ENCODE measurements at places on chromosomes 4 and X.

DNA sequence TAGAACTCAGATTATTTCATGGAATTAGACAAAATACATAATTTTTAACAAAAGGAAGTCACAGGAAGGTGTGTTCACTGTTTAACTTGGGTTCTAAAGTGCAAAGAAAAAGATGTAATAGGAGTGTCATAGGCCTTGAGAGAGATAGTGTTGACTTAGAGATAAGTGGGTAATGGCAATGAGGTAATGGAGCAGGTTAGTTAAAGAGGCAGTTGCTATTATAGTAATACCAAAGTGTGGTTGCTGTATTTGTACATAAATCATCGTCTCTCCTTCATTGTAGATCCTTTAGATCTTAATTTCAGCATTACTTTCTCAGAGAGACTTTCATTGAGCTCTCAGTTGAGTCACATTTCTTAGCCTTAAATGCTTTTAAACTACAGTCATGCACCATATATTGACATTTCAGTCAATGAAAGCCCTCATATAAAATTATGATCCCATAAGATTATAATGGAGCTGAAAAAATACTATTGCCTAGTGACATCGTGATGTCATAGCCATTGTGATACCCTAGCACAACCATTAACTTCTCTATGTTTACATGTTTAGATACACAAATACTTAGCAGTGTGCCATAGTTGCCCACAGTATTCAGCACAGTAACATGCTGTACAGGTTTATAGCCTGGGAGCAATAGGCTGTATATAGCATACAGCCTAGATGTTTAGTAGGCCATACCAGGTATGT, 245.4 kb downstream of the ADGRL3 start:
- no peak for DNase-seq

DNA sequence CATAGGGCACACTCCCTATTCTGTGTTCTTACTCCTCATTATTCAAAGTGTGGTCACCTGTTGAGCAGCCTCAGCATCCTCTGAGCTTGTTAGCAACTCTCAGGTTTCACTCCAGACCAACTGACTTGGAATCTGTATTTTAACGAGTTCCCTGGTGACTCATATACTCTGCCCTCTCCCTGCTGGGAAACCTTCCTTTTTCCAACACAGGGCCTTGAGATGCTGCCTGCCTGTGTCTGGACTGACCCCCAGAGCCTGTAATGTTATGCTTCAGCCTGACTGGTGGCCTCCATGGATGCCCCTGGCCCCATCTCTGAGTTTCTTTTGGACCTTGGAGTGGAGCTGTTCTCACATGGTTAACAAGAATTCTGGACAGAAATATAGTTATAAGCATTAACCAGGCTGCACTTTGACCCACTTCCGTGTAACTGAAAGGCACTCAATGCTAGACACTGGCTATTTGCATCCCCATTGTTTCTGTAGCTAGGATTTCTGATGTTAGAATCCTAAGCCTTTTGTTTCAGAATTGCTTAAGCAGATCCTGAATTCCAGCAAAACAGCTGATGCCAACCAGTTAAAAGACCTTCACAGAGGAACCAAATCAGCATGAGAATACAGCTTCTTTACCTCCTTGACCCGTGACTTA, 262.6 kb downstream of the STIM2 start:
- DNase-seq = no peak

DNA sequence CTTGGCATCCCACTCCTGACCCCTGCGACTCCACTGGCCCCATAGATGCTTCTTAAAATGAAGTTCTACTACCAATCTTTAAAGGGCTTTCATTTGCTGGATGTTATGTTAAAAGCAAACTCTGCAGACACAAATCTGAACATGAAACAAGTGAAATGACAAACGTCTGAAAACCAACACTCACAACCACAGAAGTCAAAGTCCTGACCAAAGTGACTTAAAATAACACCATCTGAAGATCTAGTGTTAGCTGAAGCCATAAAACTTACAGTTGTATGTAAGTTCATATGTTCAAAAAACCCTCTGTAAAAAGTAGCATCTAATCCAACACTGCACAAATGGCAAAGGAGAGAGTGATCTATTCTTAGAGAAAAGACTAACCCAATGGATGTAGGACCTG, 178.7 kb downstream of the SH3KBP1 start:
- no peak for DNase-seq

DNA sequence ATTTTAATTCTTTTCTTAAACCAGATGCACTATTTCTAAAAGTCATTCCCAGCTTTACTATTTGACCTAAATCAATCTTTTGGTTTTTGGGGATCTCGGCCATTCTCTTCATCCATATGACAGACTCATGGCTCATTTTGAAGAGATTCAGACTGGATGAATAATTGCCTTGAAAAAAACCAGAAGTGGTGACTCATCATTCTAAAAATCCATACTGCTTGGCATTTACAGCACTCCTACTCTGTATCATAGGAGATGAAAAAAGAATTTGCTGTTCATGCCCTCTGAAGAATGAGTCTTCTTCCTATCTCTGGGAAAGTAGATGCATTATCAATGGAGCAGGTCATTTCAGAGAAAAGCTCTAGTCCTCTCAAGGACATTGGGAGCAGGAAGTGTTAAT, 220.5 kb upstream of the RPS6KA3 start:
- DNase-seq = no peak

DNA sequence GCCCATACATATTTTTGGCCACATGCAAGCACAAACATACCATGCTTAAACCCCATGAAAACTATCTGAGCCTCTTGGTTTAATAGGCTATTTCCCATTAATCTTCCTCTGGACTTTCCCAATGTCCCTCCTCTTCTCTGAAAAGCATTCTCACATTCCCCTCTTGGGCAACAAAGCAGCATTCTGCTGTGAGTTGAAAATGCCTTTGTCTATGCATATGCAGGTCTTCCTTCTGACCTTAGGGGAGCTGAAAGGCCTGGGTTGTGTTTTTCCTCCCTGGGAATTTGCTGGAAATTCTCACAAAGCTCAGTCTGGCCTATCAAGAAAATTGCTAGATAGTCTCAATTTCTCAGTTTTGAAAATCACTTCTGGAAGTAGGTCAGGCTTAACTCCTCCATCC, 4.2 kb downstream of the VSIG4 start:
- no peak for DNase-seq

DNA sequence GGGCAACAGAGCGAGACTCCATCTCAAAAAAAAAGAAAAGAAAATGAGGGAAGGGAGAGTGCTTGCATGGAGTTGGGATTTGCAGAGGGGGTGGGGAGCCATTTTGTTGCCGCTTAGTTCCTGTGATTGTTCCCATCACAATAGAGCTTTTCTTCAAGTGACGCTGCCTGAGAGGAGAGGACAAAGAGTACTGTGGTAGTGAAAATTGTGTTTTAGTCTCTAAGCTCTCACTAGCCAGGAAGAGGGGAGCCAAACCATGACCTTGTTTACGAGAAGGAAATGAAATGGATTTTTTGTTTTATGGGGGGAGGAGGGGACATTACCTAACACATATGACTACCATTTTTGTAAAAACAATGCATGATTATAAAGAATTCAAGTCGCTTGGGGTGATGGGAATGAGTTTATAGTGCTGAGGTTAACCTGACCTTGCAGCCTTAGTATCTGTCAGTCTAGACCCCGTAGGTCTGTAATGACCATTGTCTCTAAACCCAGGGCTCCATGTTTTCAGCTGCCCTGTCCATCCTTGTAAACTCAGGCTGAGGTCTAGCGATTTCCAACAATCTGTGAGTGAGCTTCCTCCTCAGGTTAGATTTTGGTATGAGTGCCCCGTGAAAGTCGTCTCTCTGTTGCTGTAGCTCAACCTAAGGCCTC, 18.8 kb downstream of the SRD5A3 start:
- DNase-seq = no peak

GRCh38 chr4:176979416-176979815, 186.7 kb upstream of the VEGFC start:
- no peak for DNase-seq

DNA sequence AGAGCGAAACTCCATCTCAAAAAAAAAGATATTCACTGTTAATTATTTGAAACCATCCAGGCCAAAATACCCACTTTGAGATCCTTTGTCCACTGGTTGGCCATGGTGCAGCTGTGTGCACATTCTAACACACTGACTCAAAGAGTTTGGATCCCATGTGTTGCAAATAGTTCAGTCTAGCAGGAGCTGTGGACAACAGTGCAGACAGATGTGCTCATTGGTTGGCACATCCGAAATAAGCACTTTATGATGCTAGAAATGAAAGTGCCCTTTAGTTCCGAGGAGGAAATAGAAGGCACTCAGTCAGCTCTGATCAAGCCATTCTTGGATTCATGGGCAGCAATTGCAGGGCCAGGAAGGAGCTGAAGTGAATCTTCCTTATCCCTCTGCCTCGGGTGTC, 63.0 kb upstream of the TMEM150C start:
- DNase-seq = no peak

GRCh38 chr4:48270951-48271473, 1.4 kb upstream of the TEC start:
- DNase-seq = no peak

DNA sequence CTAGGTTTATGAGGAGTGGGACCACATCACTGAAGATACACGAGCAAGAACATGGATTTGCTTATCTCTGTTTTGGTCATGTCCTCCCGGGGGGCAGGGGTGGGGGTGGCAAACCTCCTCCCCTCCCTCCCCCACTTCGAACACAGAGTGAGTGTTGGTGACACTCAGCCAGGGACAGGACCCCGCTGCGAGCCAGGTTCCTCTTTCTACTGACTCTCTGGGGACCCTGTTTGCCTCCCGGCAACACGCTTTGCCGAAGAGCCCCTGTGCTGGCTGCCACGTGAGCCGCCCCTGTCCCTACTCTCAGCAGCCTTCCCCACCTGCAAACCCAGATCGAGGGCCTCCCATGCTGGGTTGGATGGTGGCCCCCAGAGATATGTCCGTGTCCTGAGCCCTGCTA, 34.7 kb downstream of the P2RY8 start:
- no peak for DNase-seq

- no peak for DNase-seq
Measured at GRCh38 chrX:781224-782204, 150.9 kb downstream of the SHOX start.

DNA sequence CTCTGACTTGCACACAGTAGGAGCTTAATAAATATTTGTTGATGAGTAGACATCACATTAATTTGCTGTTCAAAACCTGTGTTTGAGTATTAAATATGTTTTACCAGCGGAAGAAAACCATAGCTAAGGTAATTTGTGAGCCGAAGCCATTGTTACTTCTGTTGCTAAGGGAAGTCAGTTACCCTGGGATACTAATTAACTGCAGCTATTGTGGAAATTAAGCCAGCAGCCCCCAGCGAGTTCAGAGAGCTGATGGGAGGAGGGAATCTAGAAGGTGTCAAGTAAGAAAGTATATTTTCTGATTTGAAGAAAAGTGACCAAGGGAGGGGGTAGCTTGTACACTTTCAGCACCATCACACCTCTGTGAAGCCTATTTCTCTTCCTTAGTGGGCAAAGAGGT, 76.7 kb upstream of the IGSF1 start:
- DNase-seq = no peak

DNA sequence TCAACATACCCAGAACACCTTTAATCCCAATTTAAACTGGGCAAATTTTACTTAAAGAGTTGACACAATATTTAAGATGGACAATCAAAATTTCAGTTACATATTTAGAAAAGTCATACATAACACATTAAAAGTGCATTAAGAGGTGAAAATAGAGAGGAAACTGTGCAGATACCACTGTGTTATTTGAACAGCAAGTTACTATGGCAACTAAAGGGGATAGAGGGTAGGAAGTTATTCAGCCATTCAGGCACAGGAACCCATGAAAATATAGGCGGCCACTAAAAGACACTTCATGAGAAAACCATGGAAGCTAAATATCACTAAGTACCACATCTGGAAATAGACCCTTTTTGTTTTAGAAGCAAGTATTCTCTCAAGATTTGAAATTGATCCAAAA, 75.1 kb downstream of the PDGFC start:
- no peak for DNase-seq

DNA sequence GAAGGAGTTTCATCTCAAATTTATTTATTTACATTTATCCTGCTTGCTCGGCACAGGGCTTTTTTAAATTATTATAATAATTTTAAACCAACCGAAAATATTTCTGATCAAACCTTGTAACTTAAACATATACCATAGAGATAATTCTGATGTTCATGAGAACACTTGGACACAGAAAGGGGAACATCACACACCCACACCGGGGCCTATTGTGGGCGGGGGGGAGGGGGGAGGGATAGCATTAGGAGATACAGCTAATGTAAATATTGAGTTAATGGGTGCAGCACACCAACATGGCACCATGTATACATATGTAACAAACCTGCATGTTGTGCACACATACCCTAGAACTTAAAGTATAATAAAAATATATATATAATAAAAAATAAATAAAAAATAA, 2.9 kb downstream of the ANXA5 start:
- DNase-seq = no peak

GRCh38 chr4:183422962-183423631, 21.3 kb upstream of the CDKN2AIP start:
- DNase-seq = no peak

- DNase-seq = no peak
Measured at GRCh38 chrX:17262123-17262522, 112.9 kb upstream of the NHS start.

DNA sequence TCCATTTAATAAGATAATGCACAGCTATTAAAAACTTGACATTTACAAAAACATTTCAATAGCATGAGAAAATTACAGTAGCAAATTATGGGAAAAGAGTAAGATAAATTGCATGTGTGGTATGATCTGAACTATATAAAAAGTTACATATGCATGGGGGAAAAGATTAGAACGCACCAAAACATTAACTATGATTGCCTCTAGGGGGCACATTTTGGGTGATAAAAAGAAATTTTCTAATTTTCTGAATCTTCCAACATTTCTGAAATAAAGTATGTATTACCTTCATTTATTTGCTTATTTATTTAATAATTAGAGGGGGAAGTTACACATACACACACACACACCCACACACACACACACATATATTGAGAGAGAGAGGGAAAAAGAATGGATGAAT, 19.6 kb upstream of the KDM5C start:
- DNase-seq = no peak

DNA sequence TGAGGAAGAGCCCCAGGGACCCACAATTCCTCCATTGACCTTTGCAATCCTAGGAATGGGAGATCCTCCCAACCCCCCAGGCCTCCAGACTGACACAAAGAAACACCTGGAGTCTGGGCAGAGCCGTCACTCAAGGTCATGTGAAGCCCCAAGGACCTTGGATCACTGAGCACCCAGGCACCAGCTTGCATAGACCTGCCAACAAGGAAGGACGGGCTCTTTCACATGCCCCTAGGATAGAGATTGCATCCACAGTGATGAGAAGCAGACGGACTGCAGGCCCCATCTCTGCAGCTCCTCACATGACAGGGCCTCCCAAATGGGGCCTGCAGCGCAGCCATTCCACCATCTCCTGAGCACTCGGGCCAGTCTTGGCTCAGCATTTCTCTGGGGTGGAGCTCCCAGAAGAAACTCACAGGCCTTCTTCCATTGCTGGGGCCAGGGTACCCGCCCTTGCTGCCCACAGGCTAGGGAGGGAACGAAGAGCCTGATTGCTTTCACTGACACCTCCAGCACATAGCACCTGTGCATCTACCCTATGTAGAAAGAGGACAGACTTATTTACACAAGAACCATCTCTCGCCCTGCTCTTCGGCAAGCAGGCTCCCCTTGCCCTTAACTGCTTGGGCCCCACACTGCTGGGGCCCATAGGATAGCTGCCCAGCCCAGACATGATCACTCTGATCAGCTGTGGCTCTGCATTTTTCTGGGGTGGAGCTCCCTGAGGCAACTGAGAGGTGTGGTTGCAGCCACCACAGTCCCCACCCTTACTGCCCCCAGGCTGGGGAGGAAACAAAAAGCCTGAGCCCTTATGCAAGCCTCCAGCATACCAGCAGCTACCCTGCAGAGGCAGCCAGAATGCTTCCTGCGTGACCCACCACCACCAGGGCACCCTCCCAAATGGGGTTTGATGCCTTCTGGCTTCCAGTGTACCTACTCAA, 185.7 kb upstream of the ZCCHC13 start:
- DNase-seq = no peak
